T-helper 17 cell (primary cell): ENCODE measurements at places on chromosomes 12 and 14. TPM values are rescaled to one million over a fixed set of nuclear protein-coding genes. Genes with fewer than 3 reads are reported as not detected.

GRCh38 chr12:2258025-2258424, 205.2 kb downstream of the CACNA1C start:
- DNase-seq: no peak

GRCh38 chr12:128797119-128798118, 26.3 kb downstream of the SLC15A4 start:
- DNase-seq: no peak

DNA sequence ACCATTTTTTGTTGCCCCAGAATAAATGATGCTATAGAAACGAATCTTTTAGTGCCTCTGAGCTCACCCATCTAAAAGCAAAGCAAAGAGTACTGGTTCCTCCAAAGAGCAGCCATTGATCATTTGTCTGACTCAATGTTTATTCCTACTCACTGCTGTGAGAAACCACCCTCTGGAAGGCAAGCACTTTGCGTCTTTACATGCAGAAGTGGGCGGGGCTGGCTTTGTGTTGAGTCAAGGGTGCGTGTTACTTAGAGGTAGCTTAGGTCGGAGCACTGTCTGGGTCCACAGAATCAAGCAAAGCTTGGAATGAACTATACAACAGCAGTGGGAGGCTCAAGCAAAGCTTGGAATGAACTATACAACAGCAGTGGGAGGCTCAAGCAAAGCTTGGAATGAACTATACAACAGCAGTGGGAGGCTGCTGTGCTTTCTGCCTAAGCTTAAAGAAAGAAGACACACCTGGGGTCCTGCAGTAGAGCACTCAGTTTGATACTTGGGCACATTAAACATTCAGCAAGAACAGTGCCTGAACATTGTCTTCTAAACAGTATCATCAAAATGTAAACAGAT, 77.2 kb upstream of the PRICKLE1 start:
- DNase-seq: no peak

DNA sequence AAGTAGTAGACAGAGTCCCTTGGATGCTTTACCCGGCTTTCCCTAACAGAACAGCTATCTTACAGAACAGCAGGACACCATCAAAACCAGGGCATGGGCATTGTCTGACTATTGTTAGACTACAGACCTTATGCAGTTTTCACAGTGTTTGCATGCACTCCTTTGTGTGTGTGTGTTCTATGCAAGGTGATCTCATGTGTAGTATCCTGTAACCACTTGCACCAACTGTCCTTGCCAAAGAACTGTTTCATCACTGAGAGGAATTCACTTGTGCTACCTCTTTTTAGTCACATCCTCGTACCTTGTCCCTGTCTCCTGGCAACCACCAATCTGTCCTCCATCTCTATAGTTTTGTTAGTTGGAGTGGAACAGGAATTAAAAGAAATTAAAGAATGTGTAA, 183.6 kb upstream of the PZP start:
- no peak for DNase-seq

DNA sequence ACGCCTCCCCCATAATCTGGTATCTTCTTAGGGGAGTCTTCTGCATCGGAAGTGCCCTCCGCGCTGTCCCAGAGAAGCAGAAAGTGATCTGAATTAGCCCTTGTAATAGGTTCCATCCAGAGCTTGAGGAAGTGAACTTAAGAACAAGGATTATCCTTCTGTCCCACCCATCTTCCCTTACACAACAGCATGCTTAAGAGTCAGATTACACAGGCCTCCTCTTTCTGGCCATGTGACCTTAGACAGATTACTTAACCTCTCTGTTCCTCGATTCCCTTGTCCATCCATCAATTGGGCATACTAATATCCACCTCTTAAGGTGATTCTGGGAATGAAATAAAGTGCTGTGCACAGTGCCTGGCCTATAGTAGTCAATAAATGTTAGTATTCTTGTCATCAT, 11.4 kb downstream of the CABP1 start:
- no peak for DNase-seq

DNA sequence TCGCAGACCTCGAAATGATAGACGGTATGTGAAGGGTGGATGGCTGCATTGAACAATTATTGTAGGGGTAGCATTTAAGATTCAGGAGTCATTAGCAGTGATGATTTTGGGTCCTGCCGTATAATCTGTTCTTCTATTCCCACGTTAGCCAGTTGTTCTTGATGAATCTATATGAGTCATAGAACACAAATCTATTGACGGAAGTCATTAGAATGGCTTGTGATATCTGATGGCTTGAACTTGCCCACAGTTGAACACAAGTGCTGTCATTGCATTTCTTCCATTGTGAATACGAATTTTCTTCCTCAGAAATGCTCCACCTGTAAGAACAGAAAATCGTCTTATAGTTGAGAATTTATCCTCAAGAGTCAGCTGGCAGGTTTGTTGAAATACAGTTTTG, 1.9 kb downstream of the SRSF5 start:
- DNase-seq: no peak

DNA sequence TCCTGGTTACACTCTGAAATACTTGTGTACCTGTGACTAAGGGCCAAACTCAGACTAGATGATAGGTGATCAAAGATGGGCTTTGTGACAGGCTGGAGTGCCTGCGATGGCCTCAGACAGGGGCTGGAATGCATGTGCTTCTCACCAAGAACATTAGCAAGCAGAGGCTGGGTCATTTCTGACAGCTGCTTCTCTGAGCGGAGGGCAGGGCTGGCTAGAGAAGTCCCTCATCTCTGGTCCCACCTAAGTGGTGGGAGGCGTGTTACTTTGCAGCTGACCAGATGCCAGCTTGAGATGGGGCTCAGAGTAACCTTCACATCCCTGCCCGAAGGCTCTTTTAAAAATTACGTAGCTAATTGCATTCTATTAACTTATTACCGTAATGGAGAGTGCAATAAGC, 106.8 kb upstream of the RTL1 start:
- no peak for DNase-seq

Gene GABARAPL1
- total RNA-seq: 104 TPM

Gene OR4E2
- total RNA-seq: not detected

Gene NRDE2
- 18.6 TPM for total RNA-seq

DNA sequence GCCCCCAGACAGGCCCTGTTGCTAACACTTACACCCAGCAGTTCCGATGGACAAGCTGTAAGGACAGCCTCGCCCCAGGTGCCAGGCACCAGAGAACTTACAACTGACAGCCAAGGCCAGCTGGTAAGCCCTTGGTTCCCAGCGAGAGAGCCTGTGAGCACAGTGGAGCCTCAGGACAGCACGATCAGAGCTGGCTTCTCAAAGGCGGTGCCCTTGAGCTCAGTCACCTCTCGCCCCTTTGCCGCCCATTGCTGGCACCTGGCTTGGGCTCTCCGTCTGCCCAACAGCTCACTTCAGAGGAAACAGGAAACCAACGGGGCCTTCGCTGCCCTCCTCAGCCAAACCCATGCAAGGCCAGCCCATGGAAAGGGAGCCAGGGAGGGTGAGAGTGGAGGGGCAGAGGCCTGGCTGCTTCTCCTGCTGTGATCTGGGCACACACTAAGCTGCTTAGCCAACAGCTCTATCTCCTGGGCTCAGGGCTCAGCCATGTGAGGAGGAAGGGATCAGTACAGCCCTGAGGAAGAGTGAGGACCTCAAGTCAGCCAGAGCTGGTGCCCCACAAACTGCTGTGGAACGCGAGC, 98.5 kb downstream of the SINHCAF start:
- DNase-seq: no peak

DNA sequence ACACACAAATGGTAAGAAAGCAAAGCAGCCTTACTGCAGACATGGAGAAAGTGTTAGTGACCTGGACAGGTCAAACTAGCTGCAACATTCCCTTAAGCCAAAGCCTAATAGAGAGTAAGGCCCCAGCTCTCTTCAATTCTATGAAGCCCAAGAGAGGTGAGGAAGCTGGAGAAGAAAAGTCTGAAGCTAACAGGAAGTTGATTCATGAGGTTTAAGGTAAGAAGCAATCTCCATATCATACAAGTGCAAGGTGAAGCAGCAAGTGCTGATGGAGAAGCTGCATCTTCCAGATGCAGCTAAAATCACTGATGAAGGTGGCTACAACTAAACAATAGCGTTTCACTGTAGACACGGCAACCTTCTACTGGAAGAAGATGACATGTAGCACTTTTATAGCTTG, 53.5 kb downstream of the PPP1R12A start:
- no peak for DNase-seq

Gene DIO3
- total RNA-seq: not detected

- DNase-seq: no peak
Observed at GRCh38 chr12:75481013-75481705, 604 bp downstream of the GLIPR1 start.

- no peak for DNase-seq
Observed at GRCh38 chr12:54381136-54381535, 3.4 kb downstream of the ZNF385A start.

Gene SERPINA3
- not detected for total RNA-seq

GRCh38 chr12:55725556-55725955, 3.3 kb downstream of the CD63 start:
- no peak for DNase-seq

DNA sequence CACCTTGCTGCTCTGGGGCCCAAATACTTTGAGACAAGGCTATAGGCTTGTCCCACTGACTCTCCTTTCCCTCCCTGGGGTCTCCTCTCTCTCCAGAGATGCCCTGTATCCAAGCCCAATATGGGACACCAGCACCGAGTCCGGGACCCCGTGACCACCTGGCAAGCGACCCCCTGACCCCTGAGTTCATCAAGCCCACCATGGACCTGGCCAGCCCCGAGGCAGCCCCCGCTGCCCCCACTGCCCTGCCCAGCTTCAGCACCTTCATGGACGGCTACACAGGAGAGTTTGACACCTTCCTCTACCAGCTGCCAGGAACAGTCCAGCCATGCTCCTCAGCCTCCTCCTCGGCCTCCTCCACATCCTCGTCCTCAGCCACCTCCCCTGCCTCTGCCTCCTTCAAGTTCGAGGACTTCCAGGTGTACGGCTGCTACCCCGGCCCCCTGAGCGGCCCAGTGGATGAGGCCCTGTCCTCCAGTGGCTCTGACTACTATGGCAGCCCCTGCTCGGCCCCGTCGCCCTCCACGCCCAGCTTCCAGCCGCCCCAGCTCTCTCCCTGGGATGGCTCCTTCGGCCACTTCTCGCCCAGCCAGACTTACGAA, 3.1 kb downstream of the NR4A1 start:
- no peak for DNase-seq

Gene SLCO1B1
- total RNA-seq: not detected

- DNase-seq: no peak
Observed at GRCh38 chr12:130186651-130187268, 24.5 kb downstream of the FZD10 start.

- no peak for DNase-seq
Observed at GRCh38 chr14:93369713-93370266, 22.8 kb downstream of the COX8C start.

Gene GNB3
- 0.26 TPM for total RNA-seq

DNA sequence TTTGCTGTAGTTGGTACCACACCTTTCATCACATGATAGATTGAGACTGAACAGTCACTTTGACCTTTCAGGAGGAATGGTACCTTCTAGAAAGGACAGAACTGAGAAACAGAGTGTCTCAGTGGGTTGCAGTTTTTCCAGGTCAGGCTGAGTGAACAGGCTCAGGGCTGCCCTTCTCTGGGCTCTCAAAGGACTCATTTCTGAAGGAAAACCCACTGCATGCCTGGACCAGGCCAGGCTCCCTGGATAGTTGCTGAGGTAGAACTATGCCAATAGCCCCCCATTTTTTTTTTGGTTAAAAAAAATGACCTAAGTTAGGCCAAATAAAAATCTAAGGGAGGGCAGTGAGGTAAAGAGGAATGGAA, 148.1 kb upstream of the EGLN3 start:
- DNase-seq: no peak

- DNase-seq: no peak
Observed at GRCh38 chr12:107670999-107671643, 14.5 kb upstream of the PWP1 start.

DNA sequence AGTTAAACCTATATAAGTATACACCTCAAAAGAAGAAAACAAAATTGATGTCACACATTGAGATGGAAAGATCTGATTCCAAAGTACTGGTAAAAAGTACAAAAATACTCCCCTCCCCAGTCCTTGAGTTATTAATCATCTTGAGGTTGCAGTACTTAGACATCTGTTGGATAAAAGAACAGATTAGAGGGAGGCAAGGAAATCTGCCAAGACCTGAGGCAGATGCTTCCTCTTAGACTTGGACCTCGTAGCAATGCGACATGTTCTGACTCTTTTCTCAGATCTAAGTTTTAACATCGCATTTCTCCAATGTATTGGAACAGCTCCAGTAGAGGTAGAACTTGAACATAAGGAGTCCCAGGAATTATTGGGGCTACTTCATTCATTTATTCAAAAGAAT, 187.9 kb upstream of the GRIN2B start:
- no peak for DNase-seq

- DNase-seq: no peak
Observed at GRCh38 chr12:128313931-128314330, 47.0 kb downstream of the TMEM132C start.

DNA sequence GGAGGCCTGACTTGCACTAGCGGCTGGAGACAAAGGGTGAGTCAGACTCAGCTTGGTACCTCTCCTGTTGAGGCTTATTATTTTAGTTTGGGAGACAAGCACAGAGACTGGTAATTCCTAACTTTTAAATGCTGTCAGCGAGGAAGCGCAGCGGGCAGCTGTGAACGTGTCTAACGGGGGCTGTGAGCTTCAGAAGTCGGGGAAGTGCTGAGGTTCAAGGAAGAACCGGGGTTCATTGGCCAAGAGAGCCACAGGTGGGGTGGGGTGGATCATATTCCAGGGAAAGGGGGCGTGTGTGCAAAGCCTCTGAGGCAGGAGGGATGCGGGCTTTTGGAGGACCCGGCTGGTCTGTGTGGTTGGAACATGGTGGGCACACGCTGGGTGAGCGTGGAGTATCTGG, 36.1 kb upstream of the ADGRD1 start:
- DNase-seq: no peak

Gene CLEC4C
- total RNA-seq: not detected

- no peak for DNase-seq
Observed at GRCh38 chr12:2844786-2845185, 10.0 kb upstream of the NRIP2 start.
